Dermis blood vessel endothelial cell (primary cell): ENCODE measurements at places on chromosomes 7 and 10. TPM values are rescaled to one million over a fixed set of nuclear protein-coding genes. Genes with fewer than 3 reads are reported as not detected.
A peak's percentile ranks its signal among the peaks of the same experiment; 100 is the strongest.

GRCh38 chr10:28120043-28120749 is 121.3 kb upstream of the ODAD2 start:
- peak; percentile 23 for DNase-seq

KAZALD1 gene
- total RNA-seq, result 0.17 and 0.51 TPM in 2 replicates

MYL10 gene
- not detected in 2 replicates for total RNA-seq

PRSS37 gene
- not detected in 2 replicates for total RNA-seq

PON1 gene
- total RNA-seq, result not detected in 2 replicates

DNA sequence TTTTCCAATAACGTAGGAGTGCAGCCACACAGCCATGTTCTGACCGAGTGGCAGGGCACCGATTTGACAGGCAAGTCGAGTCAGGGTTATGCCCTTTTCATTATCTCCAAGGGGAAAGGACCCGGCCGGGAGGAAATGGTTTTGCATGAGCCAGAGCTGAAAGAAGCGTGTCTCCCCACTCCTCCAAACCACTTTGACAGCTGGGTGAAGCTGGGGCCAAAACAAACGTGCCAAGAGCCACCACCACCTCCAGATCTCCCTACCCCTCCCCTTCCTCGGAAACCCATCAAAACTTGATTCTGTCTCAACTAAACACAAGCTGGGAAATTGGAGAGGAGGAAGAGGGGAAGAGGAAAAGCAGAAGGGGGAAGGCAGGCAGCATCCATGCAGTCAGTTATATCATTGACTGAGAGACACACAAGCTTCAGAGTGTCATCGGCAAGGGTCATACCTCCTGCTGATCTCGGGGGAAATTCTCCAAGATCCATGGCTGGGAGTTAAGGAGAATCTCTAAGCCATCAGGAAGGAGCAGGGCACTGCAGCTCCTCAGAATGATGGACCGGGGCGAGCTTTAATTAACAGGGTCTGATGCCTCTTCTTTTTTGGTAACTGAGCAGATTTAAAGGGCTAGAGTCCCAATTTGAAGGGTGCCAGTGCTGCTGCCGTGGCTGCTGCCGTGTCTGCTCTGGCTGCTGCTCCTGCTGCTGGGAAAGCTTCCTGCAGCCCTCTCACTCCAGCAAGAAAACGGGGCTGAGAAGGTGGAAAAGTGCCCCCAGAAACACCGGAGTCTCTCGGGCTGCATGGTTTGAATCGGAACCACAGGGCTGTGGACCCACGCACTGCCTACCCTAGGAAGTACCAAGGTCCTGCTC is 34.7 kb upstream of the CALN1 start:
- no peak for DNase-seq

CHRM2 gene
- total RNA-seq, result not detected in 2 replicates

PDK4 gene
- 88.9 and 105 TPM in 2 replicates for total RNA-seq

DNA sequence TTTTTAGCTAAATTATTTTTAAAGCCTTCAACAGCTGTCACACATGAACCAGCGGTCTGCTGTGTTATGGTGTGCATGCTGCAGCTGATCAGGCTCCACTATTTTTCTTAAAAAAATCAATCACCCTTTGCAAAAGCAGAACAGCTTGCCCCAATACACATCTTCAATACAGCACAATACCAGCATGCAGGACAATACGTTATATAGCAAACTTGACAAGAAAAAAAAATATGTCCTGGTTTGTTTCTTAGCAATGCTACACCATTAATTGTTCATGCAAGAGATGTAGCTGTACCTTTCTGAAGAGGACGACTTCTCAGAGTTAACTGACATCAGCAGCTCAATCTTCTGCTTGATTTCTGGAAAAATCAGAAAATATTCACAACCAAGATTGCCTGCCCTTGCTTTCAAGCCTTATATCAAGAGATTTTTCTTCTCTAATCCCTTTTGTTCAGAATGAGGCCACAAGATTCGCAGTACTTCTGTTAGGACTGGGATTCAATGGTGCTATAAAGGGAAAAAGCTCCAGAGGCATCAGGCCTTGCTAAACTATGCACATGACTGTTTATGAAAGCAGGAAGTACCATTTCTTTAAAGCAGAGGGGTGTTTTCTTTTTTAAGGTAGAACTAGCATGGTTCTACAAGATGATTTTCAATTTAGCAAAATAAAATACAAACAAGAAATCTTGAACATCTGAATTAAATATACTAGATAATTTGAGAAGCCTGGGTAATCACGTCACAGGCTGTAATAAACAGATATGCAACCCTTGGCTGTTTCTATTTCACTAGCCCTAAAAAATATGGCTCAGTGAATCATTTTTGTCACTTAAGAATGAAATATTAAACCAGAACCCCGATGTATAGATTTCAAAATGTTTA is 120.0 kb downstream of the SRPK2 start:
- peak; percentile 48 for DNase-seq

GRCh38 chr7:121872831-121873288 is at the start of gene PTPRZ1:
TSS of gene PTPRZ1 (plus strand) at chr7:121873161. CDS start at chr7:121873500, 339 bp downstream.
- DNase-seq, result peak; percentile 37

NPTX2 gene
- total RNA-seq, result 3.7 and 18.5 TPM in 2 replicates

DNA sequence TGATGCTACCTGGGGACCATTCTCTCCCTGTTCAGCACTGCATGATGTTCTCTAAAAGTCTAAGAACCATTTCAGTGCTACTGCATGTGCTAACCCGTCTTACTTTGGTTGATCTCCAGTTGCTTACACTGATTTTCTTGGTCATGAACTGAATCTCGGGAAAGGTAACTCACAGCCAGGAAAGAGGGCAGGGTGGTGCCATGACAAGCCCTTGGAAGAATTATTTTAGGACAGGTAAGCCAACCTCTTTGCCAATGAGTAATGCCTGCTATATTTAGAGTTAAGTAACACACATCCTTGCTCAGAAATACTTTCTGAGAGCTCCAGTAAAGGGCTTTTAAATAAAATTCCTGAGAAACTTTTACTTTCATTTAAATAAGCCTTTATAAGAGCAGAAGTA is 126.7 kb downstream of the ARL4A start:
- no peak for DNase-seq

- no peak for DNase-seq
Measured at GRCh38 chr10:34178756-34179155, 636.3 kb downstream of the PARD3 start.

PLXNA4 gene
- total RNA-seq, result 1.5 and 14.9 TPM in 2 replicates

DNA sequence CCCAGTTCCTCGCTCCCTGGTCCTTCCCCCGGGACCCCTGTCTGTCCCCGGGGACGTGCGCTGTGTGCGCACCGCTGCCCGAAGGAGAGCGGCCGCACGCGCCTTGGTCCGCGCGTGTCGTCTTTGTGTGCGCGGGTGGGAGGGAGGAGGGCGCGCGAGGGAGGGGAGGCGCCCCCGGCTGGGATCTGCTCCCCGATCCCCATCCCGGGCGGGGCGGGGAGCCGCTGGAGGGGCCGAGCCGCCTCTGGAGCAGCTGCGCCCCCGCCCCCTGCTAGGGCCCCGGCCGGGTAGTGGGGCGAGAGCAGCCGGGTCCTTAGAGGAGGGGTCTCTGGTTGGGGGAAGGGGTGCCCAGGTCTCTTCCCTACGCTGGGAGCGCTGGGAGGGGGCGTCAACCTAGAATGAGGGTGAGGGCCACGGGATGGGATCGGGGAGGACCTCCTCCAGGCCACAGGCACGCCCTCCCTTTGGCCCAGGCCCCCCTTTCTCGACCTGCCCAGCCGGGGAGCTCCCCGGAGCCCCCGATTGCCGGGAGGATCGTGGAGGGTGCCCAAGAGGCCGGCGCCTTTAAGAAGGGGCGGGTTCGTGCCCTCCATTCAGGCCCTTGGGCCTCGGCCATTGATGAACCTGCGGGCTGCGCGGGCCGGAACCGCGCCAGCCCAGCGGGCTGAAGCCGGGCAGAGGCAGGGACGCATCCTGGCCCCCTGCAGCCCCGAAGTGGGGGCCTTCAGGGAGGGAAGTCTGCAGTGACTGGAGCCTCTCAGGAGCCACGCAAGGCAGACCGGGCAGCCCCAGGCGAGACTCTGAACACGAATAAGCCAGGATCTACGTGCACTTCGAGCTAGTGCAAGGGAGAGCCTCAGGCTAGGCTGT is 678 bp downstream of the SH2B2 start:
- peak; percentile 28 for DNase-seq

DNA sequence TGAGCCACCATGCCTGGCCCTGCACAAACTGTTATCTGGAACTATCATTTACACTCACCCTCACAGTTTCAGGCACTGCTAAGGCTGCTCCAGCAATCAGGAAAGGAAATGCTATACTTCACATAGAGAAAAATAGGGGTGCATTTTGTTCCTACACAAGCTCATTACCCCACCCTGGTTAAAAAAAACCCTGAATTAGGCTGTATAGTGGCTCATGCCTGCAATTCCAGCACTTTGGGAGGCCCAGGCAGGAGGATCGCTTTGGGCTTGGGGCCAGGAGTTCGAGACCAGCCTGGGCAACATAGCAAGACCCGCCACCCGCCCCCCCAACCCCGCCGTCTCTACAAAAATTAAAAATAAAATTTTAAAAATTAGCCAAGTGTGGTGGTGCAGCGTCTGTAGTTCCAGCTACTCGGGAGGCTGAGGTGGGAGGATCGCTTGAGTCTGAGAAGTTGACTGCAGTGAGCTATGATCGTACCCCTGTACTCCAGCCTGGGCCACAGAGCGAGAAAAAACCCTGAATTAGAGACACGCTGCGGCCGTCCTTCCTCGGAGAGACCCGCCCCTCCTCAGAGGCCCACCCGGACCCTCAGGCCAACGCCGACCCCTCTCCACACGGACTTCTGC is 539 bp downstream of the PTCD1 start:
- DNase-seq, result no peak

DNA sequence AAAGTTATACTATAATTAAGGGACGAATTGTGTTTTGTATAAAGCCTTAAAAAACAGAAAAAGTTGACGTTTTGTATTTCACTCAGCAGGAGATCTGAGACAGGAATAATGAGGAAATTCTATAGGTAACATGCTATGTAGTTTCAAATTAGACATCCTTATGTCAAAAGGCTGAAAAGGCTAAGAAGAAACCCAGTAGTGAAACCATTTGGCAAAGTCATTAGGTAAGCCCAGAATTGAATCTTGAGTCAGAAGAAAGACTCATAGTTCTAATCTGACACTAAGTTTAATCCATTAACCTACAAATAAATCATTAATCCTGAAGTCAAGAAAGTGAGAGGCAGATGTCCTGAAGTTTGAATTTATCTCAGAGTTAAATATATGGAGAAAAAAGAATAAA is 79.3 kb downstream of the RNF133 start:
- DNase-seq, result no peak

ZNF92 gene
- total RNA-seq, result 7.6 and 15.3 TPM in 2 replicates

HTR5A gene
- not detected in 2 replicates for total RNA-seq

ITIH5 gene
- 0.51 and 0.65 TPM in 2 replicates for total RNA-seq

PRLHR gene
- total RNA-seq, result not detected in 2 replicates

- no peak for DNase-seq
Measured at GRCh38 chr7:29445736-29446135, 117.9 kb upstream of the PRR15 start.

COL26A1 gene
- total RNA-seq, result not detected in 2 replicates

ZNF735 gene
- not detected in 2 replicates for total RNA-seq

IFIT1 gene
- 2.2 and 2.6 TPM in 2 replicates for total RNA-seq

GRCh38 chr7:142774826-142775225 is 4.1 kb downstream of the PRSS2 start:
- no peak for DNase-seq

DNA sequence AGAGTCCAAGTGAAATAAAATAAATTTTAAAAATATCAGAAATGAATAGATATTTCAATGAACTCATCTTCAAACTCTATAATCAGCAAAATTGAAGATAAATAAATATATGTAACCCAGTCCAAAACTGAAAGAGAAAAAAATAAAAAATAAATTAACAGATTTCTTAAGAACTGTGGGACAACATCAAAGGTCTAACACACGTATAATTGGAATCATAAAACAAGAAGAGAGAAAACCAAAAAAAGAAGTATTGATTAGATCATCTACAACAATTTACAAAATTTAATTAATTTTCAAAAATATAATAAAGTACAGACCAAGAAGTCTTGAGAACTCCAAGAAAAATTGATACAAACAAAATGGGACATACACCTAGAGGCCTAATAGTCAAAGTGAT is 625.8 kb upstream of the SORCS1 start:
- DNase-seq, result no peak

SFRP4 gene
- total RNA-seq, result 0.09 TPM in 1 of 2 replicates, not detected in the other

- DNase-seq, result peak; percentile 7
Measured at GRCh38 chr10:120514035-120514620, 57.1 kb downstream of the PLPP4 start.

GRCh38 chr7:111401516-111401915 is 160.8 kb downstream of the IMMP2L start:
- no peak for DNase-seq

- DNase-seq, result no peak
Measured at GRCh38 chr7:73988197-73988596, 39.8 kb upstream of the ELN start.

NAT16 gene
- total RNA-seq, result not detected in 2 replicates

DNA sequence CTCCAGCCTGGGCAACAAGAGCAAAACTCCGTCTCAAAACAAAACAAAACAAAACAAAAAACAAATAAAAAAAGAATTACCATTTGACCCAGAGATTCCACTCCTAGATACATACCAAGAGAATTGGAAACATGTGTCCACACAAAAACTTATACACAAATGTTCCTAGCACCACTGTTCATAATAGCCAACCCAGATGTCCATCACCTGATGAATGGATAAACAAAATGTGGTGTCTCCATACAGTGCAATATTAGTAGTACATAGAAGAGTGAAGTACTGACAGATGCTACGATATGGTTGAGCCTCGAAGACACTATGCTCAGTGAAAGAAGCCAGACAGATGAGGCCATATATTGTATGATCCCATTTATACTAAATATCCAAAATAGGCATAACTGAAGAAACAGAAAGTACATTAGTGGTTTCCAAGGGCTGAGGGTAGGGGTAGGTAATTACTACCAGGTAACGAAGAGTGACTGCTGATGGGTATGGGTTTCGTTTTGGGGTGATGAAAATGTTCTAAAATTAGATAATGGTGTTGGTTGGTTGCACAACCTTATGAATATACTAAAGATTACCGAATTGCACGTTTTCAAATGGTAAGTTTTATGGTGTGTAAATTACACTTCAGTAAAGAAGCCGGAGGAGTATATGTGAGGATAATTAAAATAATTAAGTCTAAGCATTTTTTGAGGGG is 20.0 kb downstream of the MYO1G start:
- no peak for DNase-seq

GRCh38 chr7:113922049-113922448 is 3.2 kb upstream of the PPP1R3A start:
- DNase-seq, result no peak

GPR146 gene
- total RNA-seq, result 64.5 and 69.9 TPM in 2 replicates

CFAP43 gene
- total RNA-seq, result 0.23 TPM in 1 of 2 replicates, not detected in the other

DNA sequence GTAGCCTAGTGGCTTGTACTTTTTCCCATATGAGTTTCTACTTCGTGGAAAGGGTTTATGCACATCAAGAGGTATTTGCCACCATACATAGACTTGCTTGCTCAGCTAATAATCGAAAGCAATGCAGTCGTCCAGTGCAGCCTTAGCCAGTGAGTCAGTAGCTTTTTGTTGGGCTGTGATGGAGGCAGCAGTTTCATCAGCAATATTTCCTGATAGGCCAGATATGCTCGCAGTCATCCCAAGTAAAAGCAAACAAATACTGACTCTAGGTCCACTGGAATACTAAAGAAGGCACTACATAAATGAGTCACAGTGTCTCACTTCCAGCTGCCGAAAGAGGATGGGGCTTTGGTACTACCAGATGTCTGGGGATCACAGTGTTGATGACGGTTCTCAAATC is 2.1 kb upstream of the BNIP3 start:
- DNase-seq, result peak; percentile 63

DLX5 gene
- not detected in 2 replicates for total RNA-seq

FAM237B gene
- total RNA-seq, result not detected in 2 replicates

TMEM196 gene
- not detected in 2 replicates for total RNA-seq
